Globus pallidus (tissue), 1 donor: ENCODE measurements at places on chromosomes 5 and 9.
A peak's percentile ranks its signal among the peaks of the same experiment; 100 is the strongest.

DNA sequence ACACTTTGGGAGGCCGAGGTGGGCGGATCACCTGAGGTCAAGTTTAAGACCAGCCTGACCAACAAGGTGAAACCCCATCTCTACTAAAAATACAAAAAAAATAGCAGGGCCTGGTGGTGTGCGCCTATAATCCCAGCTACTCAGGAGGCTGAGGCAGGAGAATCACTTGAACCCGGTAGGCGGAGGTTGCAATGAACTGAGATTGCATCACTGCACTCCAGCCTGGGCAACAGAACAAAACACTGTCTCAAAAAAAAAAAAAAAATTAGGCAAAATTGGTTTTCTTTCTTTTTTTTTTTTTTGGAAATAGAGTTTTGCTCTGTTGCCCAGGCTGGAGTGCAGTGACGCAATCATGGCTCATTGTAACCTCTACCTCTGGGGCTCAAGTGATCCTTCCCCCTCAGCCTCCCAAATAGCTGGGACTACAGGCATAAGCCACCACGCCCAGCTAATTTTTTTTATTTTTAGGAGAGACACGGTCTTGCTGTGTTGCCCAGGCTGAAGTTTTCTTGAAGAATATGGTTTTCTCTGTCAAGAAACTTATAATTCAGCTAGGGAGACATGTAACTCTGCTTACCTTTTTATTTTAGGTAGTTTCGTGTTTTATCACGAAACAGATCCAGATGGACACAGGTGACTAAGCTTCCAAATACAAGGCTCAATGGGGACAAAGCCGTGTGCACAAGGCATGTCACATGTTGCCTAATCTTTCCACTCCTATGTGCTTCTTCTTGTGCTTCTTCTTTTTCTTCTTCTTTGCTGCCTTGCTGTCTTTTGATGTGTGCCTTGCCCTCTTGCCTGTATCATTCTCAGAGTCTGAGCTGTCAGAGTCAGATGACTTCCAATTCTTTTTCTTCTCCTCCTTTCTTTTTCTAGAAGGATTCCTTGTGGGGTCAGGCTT lies 14.3 kb downstream of the TTC1 start:
- no peak for DNase-seq

DNA sequence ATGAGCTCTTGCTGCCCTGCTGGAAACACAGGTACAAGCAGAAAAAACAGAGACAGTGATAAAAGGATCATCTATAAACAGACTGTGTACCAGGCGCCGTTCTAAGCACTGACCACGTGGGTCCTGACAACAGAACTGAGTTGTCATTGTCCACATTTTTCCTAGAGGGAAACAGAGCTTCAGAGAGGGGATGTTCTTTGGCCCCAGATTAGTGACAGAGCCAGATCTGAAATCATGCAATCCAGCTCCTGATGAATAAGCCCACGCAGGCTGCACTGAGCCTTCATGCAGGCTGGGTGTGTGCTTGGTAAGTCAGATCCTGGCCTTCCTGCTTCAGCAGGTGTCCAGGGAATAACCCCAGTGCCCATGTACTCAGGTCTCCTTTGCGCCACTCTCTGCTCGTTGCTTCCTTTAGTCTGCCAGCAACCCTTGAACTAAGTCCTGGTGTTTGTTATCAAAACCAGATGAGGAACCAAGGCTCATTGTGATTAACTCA lies 22.8 kb upstream of the TCF7 start:
- DNase-seq: peak; percentile 70

DNA sequence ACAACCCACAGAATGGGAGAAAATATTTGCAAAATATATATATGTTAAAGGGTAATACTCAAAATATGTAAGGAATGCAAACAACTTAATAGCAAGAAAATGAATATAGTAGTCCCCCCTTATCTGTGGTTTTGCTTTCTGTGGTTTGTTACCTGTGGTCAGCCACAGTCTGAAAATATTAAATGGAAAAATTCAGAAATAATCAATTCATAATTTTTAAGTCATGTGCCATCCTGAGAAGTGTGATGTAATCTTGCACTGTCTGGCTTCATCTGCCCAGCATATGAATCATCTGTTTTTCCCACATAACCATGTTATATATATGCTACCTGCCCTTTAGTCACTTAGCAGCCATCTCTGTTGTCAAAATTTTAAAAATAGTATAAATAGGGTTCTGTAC lies 11.7 kb downstream of the CER1 start:
- DNase-seq: no peak

GRCh38 chr9:131854896-131855613 lies 115.2 kb upstream of the RAPGEF1 start:
- no peak for DNase-seq

GRCh38 chr5:58080573-58080972 lies 379.3 kb downstream of the PLK2 start:
- DNase-seq: no peak

GRCh38 chr5:91171322-91171721 lies 211.8 kb downstream of the ARRDC3 start:
- DNase-seq: no peak

DNA sequence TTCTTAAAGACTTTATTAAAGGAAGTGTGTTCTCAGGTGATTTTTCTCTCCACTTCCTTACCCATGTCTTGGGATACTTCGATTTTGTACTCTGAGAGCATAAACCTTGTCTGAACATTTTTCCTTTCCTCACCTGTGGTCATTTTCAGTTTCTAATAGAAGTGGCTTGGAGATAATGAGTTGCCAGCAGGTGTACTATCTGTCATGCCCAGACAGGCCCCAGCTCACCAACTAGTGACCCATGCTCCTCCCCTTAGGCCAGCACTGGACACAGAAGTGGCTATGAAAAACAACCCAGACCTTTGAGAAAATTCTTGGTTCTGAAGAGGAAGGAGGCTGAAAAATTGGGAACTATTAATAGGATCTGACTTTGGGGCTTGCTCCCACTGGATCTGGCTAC lies 49.2 kb upstream of the SMIM32 start:
- DNase-seq: no peak

GRCh38 chr5:14685757-14686156 lies 21.2 kb downstream of the OTULIN start:
- DNase-seq: peak; percentile 80

DNA sequence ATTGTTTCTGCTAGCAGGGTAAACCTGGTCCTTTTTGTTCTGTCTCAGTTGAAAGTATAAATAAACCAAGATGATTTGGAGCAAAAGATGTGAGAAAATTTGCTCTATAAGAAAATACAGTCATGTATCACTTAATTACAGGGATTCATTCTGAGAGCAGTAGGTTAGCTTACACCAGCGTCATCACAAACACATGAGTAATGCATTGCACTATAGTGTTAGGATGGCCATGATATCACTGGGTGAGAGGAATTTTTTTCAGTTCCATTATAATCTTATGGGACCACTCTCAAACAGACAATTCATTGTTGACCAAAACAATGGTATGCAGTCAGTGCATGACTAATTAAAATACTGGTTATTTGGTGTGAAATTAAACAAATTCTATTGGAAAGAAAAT lies 430.9 kb downstream of the CHSY3 start:
- DNase-seq: peak; percentile 4

GRCh38 chr9:109179801-109180523 lies 12.9 kb upstream of the FRRS1L start:
- peak; percentile 53 for DNase-seq

- no peak for DNase-seq
These were observed 10.8 kb upstream of the SLC12A7 start for GRCh38 chr5:1122511-1123294.

DNA sequence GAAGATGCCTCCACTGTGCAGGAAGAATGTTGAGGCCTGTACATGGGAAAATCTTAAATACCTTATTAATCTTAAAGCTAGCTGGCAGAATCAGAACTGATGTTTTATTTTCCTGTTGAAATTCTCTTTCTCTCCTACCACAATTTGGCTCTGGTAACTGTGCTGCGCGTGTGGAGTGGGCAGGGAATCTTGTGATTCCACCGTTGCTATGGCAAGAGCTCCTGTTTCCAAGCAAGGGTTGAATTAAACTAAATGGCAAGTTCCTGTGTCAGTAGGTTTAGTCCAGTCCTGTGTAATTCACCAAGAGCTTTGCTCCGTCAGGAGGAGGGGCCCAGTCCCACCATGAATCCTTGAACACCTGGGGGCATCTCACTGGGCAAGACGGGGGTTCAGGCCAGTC lies 36.4 kb downstream of the NXNL2 start:
- no peak for DNase-seq

- no peak for DNase-seq
These were observed 159.5 kb upstream of the IL12B start for GRCh38 chr5:159489779-159490178.

DNA sequence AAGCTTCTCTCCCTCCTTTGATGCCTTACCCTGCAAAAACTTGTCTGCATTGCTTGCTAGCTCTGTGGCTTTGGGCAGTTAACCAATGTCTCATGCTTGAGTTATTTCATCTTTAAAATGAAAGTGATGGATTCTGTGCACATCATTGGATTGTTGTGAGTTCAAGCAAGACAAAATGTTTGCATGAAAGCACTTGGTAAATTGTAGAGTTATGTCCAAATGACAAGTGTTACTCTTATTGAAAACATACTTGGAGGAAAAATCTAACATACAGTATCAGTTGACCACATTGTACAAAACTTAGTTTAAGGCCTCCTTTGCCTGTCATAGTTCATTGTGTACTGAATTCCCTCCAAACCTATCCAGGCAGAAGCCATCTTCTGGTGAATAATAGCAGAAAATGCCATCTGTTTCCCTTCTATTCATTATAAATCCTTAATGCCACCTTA lies 30.0 kb downstream of the TGFBR1 start:
- DNase-seq: no peak

GRCh38 chr9:18605766-18606180 lies 131.8 kb downstream of the ADAMTSL1 start:
- no peak for DNase-seq

- DNase-seq: no peak
These were observed 2.1 kb downstream of the SH2D3C start for GRCh38 chr9:127776195-127776923.

GRCh38 chr5:40594811-40595210 lies 84.9 kb upstream of the PTGER4 start:
- DNase-seq: no peak

- DNase-seq: no peak
These were observed 7.5 kb upstream of the FST start for GRCh38 chr5:53472720-53473510.

DNA sequence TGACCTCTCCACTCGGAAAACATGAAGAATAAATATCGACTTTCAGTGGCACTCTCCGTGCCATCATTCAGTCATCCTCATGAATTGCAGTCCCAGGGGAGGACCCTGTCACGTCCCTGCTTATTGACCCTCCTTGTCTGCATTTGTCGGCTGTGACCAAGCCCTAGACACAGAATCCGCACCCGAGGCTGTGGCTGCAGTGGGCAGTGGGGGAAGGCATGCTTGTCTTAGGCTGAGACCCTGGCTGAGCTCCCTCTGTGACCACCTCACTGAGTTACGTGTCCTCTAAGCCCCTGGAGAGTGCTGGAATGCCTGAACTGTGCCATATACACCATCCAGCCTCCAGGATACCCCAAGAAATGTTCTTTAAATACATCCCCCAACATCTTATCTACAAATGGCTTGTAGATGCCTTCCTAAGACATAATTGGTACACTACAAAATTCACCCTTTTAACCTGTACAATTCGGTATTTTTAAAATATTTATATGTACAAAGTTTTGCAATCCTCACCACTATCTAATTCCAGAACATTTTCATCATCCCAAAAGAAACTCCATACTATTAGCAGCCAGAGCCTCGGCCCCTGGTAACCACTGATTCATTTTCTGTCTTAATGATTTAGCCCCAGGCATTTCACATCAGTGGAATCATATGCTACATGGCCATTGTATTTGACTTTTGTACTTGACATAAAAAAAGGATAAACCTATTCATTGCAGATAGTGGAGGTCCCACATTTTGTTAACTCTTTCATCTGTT lies 80.8 kb upstream of the ICE1 start:
- DNase-seq: no peak

DNA sequence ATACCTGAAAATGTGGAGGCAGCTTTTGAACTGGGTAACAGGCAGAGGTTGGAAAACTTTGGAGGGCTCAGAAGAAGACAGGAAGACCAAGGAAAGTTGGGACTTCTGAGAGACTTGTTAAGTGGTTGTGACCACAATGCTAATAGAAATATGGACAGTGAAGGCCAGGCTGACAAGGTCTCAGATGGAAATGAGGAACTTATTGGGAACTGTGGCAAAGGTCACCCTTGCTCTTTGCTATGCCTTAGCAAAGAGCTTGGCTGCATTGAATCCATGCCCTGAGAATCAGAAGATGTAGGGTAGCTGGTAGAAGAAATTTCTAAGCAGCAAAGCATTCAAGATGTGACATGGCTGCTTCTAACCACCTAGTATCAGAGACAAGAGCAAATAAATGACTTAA lies 244.4 kb upstream of the ADRA1B start:
- no peak for DNase-seq

DNA sequence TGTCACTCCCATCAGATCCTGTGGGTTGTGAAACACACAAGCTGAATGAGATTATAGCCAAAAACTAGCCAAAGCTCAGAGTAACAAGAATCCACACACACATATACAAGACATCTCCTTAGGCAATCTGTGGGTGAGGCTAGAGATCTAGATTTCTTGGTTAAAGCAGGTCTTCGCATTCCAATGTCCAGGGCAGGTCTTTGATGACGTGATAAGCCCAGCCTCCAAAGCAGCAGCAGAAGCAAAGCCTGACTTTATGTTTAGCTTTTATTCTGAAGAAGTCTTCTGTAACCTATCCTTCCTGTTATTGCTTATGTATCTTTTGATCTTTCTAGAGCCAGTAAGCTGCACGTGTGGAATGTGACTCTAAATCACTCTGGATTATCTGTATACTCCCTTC lies 199.1 kb upstream of the SLC30A5 start:
- DNase-seq: no peak
